ENCODE measurements at places on chromosomes 6 and 20.

DNA sequence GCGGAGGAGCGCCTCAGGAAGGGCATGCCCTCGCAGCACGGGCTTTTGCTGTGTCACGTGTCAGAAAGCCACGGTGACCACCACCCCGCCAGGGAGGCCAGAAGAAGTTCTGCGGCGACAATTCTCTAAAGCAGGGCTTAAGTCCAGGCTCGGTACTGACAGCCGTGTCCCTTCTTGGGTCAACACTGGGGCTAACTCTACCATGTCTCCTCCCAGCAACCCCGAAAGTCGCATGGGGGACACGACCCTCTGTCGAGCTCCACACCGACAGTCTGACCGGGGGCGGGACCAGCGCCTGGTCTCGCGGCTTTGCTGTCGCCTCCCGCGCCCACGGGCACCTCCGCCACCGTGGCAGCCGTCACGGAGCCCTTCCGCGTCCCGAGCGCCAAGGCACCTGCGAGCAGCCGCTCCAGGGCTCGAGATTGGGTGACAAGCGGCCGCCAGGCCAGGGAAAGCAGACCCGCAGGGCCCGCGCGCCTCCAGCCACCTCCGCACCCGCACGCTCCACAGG is 534 bp downstream of the NANP start:
- DNase-seq = no peak

GRCh38 chr6:14641423-14642135 is 524.0 kb downstream of the CD83 start:
- no peak for DNase-seq

DNA sequence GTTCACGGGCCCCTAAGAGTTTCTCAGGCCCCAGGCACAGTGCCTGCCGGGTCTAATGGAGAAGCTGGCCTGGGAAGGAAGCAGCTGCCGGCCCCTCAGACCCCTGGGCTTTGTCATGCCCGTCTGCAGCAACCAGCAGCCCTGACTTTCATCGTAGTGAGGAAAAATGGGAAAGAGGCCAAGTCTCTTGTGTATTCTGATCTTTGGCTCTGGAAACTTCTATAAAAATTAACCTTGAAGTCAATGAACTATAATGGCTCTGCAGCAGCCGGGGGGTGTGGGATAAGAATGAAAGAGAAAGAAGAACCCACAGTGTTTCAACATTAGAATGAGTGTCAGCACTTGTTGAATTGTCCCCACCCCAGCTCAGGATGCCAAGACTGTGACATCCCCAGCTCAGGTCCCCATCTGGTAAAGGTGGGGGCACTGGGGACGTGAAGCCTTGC is 12.9 kb downstream of the TGM2 start:
- no peak for DNase-seq

GRCh38 chr6:170295510-170296422 is 4.9 kb upstream of the DLL1 start:
- DNase-seq = no peak

GRCh38 chr20:49856904-49857303 is 44.3 kb downstream of the SLC9A8 start:
- DNase-seq = no peak

DNA sequence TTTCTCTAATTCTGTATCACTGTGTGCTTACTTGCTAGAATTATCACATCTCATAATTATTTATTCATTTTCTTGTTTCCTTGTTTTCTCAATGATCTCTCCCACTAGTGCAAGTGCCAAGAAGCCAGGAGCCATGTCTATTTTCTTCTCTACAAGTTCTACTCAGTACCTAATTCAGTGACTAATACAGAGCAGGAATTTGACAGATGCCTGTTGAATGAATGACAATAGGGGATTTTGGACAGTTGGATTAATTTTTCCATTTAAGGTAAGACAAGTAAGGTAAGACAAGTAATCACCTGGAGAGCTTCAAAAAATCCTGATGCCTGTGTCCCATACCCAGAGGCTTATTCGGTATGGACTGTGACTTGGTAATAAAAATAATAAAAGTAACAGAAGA is 81.0 kb downstream of the EDN1 start:
- DNase-seq = no peak

Measured in D721Med (cell line).